Kidney (tissue), 22 donors: ENCODE measurements at places on chromosomes 7 and 10.

DNA sequence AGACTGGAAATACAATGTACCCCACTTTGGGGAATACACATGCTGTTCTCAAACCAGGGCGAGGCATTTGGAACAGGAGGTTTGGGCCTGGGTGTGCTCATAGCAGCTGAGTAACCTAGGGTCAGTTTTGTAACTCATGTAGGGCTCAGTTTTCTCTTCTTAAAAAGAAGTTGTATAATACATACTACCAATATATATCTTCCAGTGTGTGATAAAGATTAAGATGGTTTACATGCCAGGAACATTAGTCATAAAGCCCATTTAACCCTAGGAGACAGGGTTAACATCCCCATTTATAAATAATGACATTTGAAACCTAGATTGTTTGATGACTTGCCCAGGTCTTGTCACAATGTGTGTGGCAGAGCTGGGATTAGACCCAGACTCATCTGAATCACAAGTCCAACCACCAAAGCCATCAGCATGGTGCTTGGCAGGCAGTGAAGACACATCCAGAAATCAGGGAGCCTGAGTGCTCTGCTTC is 6.0 kb downstream of the AKR1B10 start:
- no peak for DNase-seq

- DNase-seq, result no peak
Measured at GRCh38 chr10:43820663-43821062, 172.0 kb upstream of the ZNF32 start.

DNA sequence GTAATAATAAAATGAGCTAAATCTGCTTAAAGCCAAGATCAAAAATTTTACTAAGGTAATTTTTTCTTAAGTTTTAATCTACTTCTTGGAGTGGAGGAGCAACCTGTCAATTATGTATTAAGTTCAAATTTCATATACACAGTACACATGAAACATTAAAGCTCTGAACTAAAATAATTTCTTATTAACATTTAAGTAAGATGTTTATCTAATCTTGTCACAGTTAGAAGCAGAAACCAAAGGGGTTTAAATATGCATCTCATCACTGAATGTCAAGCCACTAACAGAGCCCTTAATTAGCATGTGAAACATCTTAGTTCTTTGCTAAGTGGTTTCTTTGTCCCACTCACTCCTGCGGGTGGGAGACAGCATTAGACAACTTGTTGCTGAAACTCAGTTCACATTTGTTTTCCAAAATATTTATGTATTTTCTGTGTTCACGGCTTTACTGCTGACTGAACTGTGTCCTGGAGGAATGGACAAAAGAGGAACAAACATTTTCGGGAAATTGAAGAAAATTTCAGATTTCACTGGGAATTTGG is 130.9 kb upstream of the MBL2 start:
- no peak for DNase-seq

DNA sequence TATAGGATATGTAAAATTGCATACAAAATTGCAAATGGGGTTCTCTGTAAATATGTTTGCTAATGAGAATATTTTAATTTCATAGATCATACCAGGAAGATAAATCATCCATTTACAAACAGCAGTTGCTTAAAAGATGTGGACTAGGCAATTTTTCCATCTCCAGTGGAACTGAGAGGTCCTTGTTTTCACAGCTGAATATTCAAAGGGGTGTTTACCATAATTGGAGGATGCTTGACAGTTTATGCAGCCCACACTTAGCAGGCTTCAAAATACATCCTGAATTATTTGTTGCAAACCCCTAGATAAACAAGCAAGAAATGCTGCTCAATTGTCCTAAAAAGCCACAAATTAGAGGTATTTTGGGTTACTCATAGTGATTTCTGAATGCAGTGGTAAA is 69.9 kb downstream of the ADARB2 start:
- DNase-seq, result no peak
